ENCODE measurements at places on chromosomes 12 and 14. TPM values are rescaled to one million over a fixed set of nuclear protein-coding genes. Genes with fewer than 3 reads are reported as not detected.
A peak's percentile ranks its signal among the peaks of the same experiment; 100 is the strongest.

- H3K4me3 ChIP-seq: no peak overlapping the region
- H3K4me1 ChIP-seq: peaks cover 15% of the 10 kb centered on the region
- DNase-seq: no peak
These were observed 1160.3 kb upstream of the TMEM132C start for GRCh38 chr12:127106697-127107096.

- H3K4me1 ChIP-seq: no peaks in the 10 kb centered on the region
- H3K27ac ChIP-seq: no peak overlapping the region
- no peaks in the 10 kb centered on the region for H3K27me3 ChIP-seq
- DNase-seq: no peak
- no peak overlapping the region for H3K4me3 ChIP-seq
These were observed 91.5 kb upstream of the IGF1 start for GRCh38 chr12:102571889-102572288.

DNA sequence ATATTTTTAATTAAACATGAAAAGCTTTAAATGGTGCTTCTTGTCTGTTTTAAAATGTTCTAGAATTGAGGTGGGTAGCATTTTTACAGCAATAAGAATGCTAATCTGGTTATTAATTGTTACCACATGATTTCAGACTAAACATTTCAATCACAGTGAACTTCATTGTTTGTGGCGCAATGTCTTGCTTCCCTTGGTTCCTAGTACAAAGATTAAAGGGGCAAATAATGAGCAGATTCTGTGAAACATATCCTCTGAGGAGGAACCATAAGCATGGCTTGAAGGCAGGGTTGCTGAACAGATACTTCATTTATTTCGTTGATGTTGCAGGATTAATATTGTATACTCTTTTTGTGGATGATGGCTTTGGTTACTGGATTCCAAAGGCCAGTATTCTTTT lies 162.1 kb downstream of the FUT8 start:
- H3K27ac ChIP-seq: no peak overlapping the region
- no peak overlapping the region for H3K4me3 ChIP-seq
- DNase-seq: no peak
- H3K36me3 ChIP-seq: no peaks in the 10 kb centered on the region
- H3K27me3 ChIP-seq: no peaks in the 10 kb centered on the region

DNA sequence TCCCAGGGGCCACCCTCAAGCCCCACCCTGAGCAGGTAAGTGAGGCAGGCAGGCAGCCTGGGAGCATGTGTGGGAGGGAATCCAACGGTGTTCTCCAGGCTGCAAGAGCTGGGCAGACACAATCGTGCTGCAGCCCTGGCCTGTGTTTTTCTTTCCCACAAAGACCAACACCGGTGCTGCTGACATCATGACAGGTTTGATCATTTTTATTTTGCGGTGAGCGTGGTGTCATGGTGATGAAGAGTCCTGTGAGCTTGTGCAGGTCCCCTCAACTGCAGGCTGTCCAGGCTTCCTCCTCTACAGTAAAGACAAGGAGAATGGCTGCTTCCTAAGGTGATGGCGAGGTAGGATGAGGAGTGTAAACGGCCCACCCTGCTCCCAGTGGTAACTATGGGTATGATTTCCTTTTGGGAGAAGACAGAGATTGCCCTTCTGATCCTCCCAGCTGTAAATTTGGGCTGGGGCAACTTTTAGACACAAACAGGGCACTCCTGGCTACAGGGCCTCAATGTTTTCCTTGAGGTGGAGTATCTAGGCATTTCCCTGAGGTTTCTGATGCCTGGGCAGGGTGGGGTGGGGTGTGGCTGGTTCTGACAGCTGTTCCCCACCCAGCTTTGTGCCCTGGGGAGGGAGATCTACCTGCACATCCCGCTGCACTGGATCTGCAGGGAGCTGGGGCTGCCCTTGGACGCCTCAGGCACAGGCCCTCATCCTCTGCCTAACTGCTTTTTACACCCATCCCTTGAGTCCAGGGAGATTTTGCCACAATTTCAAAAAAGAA lies 109.1 kb downstream of the VCPKMT start:
- no peak overlapping the region for H3K4me3 ChIP-seq
- H3K4me1 ChIP-seq: peaks cover 48% of the 10 kb centered on the region
- peak overlapping the region; percentile 94 for H3K27ac ChIP-seq
- H3K36me3 ChIP-seq: no peaks in the 10 kb centered on the region

DNA sequence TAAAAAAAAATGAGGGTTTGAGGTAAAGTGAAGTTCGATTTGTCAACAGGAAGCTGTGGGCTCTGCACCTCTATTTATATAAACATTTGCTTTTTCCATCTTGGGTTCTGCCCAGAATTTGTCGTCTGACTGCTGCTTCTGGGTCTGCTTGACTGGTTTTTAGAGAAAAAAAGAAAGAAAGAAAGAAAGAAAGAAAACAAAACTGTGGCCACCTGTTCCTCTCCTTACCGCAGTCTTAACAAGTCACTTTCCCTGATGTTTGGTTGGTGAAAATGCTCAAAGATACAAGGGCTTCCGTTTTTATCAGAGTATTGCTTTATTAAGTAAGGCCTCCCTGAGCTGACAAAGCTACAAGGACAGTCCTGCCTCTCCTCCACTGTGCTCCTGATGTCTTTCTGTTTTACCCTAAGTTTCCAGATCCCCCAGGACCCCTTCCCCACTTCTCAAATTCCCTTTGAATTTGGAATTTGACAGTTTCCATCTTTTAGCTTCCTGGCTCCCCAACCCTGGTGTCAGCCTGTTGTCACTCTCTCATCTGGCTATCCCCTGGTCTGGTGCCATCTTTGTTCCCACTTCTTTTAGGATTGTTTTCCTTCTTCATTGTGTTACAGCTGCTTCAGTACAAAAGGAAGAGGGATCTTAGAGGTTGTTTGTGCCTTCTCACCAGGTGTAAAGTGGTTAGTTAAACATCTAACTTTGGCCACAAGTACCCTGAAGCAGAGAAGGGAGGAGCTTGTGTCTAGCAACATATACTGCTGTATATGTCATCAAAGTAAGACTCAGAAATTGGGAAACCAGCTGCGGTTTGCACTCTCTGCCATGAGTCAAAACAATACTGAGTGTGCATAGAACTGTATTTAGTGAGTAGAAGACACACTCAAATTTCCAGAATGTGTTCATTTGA lies 18.0 kb downstream of the MFAP5 start:
- no peak overlapping the region for H3K27ac ChIP-seq
- peaks cover 5% of the 10 kb centered on the region for H3K4me1 ChIP-seq
- no peak for DNase-seq
- H3K4me3 ChIP-seq: no peak overlapping the region
- H3K36me3 ChIP-seq: peaks cover 20% of the 10 kb centered on the region
- H3K27me3 ChIP-seq: no peaks in the 10 kb centered on the region

DNA sequence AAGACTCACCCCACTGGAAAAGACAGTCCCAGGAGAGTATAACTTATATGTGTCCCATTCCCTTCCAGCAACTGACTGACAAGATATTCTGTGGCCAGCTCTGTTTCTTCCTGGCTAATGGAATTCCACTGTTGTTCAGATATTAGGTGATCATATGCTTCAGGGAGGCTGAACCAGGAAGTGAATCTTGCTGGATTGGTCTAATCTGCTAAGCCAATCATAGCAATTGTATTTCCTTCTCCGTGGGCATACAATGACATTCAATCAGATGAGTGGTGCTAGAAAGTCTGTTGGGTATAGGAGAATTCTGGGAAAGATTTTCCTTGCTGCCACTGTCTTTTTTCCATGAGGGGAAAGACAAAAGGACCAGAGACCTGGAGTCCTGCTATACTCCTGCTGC lies 12.1 kb downstream of the PYGL start:
- H3K4me3 ChIP-seq: no peak overlapping the region
- no peaks in the 10 kb centered on the region for H3K27me3 ChIP-seq

GRCh38 chr12:116534311-116535121 lies 24.7 kb upstream of the MAP1LC3B2 start:
- peaks cover 30% of the 10 kb centered on the region for H3K4me1 ChIP-seq
- H3K27me3 ChIP-seq: no peaks in the 10 kb centered on the region
- no peaks in the 10 kb centered on the region for H3K36me3 ChIP-seq
- H3K27ac ChIP-seq: peak overlapping the region; percentile 33
- H3K4me3 ChIP-seq: peak overlapping the region; percentile 31
- no peak for DNase-seq

DNA sequence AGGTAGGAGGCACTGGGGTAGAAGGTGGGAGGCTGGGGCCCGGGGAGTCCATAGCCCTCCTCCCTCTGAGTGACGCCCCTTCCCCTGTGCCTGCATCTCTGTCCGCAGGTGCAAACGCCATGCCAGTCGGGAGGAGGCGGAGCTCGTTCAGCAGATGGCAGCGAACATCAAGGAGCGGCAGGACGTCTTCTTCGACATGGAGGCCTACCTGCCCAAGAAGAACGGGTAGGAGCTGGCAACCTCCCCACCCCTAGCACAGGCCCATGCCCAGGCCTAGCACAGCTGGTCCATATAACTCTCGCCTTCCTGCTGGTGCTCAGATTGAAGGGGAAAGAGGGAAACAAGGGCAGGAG lies 35.6 kb downstream of the TMEM120B start:
- no peaks in the 10 kb centered on the region for H3K27me3 ChIP-seq
- H3K36me3 ChIP-seq: peaks cover 12% of the 10 kb centered on the region
- no peak for DNase-seq
- no peak overlapping the region for H3K27ac ChIP-seq

The LTBP2 gene
- 40.7 TPM for polyA plus RNA-seq

The IGF1 gene
- polyA plus RNA-seq: not detected

The BEGAIN gene
- 0.28 TPM for polyA plus RNA-seq
